ENCODE measurements at places on chromosomes 16 and 17.

DNA sequence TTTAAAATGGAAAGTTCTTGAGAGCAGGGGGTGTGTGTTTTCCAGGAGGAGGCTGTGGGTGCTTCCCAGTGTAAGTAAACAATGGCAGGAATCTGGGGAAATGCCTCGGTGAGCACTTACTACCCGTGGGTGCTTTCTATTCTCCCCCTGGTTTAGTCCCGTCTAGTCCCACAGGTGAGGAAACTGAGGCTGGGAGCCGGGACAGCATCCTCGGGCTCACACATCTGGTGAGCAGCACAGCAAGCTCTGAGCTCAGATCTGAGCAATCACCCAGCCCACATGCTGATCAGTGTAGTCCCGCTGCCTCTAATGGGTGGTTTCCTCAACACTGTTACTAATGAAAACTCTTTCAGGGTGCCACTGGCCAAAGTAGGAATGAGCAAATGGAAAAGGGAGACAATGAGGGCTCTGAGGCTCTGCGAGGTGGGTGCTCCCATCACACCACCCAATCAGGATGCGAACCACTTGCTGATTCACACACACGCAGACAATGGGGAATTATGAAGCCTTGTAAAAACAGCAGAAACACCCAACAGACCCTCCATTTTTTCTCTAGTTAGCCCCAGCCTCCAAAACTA is 202.6 kb downstream of the PARN start:
- no peak for DNase-seq

- no peak for DNase-seq
Observed at GRCh38 chr17:28473542-28473941, at the start of gene SLC13A2. TSS of gene SLC13A2 (plus strand) at chr17:28473644. CDS start at chr17:28473713, 69 bp downstream.

DNA sequence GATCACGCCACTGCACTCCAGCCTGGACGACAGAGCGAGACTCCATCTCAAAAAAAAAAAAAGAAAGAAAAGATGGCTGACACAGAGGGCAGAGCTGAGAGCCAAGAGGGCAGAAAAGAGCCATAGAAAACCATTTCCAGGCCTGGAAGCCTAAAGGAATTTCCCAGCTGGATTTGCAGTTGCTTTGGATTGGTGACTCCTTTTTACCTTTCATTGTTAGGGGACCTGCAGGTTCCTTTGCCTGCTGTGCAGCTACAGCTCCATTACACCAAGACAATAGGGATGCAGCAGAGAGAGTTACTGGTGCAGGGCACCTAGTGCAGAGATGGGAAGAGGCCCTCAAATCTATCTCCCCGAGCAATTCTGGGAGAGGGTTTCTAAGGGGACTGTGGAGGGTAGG is 18.4 kb downstream of the ZNF668 start:
- DNase-seq: no peak

- DNase-seq: no peak
Observed at GRCh38 chr16:72850853-72851252, 197.1 kb downstream of the ZFHX3 start.

- no peak for DNase-seq
Observed at GRCh38 chr16:74140557-74140956, 156.1 kb upstream of the PSMD7 start.

- DNase-seq: no peak
Observed at GRCh38 chr16:70743791-70744190, 57.2 kb downstream of the VAC14 start.

DNA sequence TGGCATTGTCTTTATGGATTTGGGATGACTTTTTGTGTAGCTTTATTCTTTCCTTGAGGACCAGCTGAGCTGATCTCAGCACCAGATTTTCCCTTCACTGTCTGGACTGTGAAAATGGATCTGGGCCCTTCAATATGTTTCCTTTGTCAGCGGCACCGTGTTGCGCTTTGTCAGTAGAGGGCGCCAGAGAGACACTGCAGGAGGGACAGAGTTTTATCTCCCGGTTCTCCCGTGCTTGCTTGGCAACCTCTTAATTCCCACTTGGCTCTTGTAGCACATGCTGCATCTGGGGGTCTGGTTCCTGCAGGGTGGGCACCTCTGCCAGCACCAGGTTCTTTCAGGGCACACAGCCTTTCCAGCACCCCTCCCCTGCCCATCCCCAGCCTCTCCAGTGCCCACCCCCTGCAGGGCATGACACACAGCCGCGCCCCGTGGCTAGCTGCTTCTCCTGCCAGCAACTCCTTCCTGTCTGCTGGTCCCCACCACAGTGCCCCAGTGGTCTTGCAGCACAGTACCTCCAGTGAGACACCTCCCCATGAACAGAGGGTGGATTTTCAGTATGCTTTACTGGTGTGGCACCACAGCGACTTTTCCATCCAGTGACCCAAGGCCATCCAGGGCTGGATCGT is 19.6 kb downstream of the OR1D5 start:
- DNase-seq: no peak

DNA sequence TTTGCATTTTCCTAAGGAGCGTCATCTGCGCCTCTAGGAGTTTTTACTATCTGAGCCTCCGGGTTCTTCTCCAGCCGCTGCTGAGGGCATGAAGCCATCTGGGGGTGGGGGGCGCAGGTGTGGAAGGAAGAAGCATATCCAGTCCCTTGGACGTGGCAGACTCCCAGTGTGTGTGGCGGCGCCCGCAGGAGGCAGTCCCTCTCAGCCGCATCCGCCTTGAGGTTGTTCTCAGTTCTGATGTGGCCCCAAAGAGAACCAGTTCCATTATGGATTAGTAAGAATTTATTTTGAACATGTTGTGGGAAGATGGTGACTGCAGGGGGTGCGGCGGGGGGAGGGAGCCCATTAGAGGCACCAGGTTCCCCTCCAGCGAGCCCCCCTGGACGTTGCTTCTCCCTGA is 100.2 kb downstream of the SEC14L1 start:
- no peak for DNase-seq

DNA sequence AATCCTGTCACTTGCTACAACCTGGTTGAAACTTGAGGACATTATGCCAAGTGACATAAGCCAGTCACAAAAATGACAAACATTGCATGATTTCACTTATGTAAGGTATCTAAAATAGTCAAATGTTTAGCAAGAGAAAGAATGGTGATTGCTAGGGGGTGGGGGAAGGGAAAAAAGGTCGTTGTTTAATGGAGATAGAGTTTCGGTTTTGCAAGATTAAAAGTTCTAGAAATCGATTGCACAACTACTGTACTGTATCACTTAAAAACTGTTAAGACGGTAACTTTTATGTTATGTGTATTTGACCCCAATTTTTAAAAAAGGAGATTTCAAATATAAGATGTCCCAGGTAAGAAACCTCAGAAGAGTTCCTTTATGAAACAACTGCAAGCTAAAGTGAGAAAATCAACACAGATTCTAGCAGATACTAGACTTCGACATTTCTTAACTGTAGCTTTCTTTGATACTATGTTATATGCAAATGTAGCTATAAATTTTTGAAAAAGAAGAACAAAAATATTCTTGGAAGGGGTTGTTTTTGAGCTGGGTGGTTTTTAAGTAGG is 5.9 kb downstream of the MEOX1 start:
- no peak for DNase-seq

DNA sequence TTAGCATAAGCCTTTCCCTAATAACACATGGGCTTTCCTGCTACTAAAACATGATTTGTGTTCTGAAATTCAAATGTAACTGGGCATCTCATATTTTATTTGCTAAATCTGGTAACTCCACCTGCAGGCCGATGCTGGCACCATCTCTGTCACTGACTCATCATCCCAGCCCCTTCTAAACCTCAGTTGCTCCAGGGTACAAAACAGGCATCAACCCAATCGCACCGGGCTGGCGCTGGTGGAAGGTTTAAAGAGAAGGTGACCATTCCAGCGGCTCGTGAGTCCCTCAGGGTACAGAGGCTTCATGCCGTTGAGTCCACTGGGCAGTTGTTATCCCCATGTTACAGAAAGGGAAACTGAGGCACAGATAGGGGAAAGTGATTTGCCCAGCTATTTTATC is 27.1 kb downstream of the PPL start:
- no peak for DNase-seq

GRCh38 chr17:28178800-28179199 is 136.3 kb downstream of the NLK start:
- DNase-seq: no peak

DNA sequence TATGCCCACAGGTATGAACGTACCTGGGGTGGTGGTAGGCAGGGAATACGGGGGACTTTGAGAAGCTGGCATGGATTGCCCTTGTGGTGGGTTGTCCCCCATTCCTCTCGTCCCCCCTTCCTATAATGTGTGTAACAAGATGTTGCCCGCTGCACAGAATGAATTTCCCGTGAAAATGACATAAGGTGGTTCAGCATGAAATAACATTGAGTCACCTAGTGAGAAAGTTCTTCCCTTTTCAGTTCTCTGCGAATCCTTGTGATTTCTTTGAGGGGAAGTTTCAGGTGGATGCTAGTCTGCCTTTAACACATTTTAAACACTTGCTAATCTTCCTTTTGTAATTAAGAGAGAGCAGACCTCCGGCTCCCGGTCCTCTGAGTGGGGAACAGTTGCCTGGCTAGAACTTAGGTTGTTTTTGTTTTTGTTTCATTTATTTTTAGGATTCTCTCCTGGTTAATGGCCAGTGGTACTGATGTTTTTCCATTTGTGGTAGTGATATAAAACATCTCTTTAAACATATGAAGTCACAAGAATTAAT is 58.9 kb downstream of the RAP1GAP2 start:
- DNase-seq: no peak

DNA sequence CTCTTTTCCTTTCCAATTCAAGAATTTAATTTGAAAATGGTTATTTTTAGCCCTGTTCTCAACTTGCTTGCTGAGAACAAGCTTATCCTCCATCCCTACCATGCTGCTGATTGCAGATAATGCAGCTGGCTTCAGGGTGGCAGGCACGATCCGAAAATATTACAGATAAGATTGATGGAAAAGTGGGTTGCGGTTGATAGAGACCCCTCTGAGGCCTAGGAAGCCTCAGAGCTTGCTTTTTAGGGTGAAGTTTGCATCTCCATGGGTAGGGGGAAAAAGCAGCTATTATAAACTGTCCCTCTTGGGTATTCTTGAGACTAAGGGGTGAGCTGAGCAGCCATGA is 116.5 kb upstream of the GOT2 start:
- DNase-seq: no peak

GRCh38 chr17:66432996-66433551 is 130.7 kb downstream of the PRKCA start:
- no peak for DNase-seq

GRCh38 chr17:57496382-57496781 is 240.1 kb downstream of the MSI2 start:
- DNase-seq: no peak

DNA sequence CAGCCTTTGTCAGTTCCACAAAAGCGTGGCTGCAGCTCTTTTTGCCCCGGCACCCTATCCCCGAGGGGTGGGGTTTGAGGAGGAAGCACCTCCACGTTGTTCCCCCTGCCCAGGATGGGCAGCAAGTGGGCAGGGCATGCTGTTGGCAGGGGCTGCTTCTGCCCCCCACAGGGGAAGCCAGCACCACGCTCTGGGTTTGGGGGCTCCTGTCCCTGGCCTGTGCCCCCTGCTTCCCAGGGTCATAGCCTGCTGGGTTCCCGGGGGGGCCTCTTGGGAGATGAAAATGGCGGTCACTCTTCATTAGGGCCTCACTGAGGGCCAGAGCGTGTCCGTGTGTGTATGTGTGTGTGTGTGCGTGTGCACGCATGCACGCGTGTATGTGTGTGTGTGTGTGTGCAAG is 22.8 kb downstream of the LASP1 start:
- no peak for DNase-seq

DNA sequence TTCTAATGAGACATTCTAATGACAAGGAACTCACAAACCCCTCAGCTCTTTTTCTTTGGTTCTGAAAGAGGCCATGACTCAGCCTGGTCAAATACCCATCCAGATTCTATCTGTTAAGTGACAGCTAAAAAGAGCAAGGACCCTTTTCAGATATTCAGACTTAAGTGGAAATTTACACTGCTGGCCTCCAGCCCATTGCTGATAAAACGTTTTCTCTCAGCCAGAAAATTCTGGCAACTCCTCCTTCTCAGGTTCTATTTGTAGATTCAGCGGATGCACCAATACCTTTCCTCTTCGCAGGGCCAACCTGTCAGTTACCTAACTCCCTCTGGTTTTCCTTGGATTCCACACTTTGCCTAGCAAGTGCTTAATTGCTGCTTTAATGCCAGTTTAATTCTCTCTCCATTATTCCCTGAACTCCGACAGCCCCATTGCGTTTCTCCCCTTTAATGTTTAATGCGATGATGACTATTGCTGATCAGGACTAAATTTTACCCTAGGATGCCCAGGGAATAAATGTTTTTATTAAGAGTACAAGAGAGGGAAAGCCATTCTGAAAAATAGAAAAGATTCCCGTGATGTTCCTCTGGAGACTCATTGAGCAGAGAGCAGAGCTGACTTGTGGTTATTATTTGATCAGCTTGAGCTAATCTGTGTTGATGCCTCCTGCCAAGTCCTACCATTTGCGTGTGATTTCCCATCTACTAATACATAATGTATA is 35.9 kb upstream of the TOM1L1 start:
- no peak for DNase-seq

DNA sequence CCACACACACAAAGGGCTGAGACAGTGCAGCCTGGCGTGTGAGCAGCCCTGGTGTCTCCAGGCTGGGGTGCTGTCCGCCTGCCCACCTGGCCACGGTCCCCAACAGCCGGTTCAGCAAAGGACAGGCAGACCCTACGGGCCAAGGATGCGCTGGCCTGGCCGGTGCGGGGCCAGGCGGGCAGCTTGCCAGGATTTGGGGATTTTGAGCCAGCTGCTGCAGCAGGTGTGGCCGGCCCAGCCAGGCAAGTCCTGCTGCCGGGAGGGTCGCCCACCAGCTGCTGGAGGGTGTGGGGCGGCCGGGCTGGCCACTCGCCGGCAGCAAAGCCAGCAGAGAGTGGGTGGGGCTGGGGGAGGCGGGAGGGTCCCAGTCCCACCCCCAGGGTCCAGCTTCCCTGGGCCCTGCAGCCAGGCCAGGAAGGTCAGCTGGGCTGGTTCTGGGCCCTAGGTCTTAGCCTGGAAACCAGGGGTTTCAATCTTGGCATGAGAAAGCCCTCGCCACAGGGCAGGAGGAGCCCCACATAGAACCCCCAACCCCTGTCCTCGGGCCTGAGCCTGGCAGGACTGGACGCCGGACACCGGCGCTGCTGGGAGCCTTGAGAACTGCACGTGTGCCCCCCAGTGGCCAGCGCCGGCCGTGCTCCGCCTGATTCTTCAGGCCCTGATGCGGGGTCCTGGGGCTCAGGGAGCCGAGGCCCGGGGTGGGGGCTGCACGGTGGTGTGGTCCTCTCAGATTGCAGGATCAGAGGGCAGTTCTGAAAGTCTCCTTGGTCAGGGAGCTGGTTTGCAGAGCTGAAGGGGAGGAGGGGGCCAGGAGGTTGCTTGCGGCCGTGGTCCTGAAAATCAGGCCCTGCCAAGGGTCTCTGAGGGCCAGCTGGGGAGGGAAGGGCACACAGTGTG is 17.6 kb upstream of the SSTR5 start:
- no peak for DNase-seq

Data from stimulated activated CD8-positive, alpha-beta memory T cell treated with anti-CD3 and anti-CD28 coated beads, Interleukin-7, amount 100 ng/mL, for 1 hour (primary cell).